ENCODE measurements at places on chromosomes 1 and 21.

GRCh38 chr1:119573886-119574285 is 66.9 kb downstream of the HSD3B1 start:
- no peak for DNase-seq

- DNase-seq: no peak
Measured at GRCh38 chr1:7013833-7014639, 228.8 kb downstream of the CAMTA1 start.

GRCh38 chr1:36881541-36881940 is 152.8 kb downstream of the GRIK3 start:
- no peak for DNase-seq

GRCh38 chr21:44534688-44535087 is 5.3 kb downstream of the KRTAP10-1 start:
- no peak for DNase-seq

DNA sequence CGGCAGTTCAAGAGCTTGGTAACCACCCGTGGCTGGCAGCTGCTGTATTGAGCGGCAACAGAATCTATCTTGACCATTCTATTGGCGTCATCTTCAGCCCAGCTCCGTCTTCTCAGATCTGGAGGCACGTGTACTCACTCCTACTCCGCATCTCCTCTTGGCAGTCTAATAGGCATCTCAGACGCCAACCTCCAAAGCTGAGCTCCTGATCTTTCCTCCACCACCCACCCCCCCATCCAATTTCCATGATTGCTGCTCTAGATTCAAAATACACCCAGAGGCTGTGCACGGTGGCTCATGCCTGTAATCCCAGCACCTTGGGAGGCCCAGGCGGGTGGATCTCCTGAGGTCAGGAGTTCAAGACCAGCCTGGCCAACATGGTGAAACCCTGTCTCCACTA is 84.6 kb upstream of the CASZ1 start:
- no peak for DNase-seq

DNA sequence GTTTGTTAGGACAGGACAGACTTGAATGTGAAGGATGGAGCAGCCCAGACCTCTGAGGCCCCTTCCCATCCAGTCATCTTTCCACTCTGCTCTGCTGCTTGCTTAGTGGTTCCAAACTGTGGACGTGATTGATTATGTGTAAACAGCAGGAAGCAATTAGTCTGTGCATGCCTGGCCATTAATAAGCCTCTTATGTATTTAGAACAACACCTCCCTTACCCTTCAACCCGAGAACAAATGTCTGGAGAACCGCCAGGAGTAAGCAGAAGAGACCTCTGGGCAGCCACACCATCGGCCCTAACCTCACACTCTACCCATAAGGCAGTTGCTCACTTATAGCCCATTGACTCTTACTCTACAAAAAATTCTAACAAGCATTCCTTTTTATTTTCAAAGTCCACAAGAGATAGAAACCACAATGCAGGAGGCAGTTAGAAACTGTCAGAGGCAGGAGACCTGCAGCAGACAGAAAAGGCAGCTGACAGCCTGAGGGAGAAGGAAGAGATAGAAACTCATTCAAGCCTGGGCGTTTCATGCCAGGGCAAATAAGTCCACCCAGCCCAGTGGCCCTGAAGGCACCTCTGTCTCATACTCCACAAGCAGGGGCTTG is 5.8 kb upstream of the EPHA8 start:
- DNase-seq: no peak

DNA sequence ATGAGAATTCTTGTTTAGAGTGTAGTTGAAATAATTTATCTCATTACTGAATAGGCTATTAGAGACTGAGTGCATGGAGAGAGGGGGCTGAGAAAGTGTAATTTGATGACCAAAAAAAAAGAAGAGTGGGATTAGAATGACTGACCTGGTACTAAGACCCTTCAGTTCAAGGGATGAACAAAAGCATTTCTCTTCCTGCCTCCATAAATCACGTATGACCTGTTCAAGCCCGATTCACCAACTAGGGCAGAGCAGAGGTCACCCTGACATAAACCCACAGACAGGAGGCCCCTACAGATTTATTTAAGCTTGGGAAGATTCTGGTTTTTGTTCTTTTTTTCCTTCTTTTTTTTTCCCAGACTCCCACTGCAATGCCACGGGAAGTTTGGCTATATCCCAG is 123.7 kb upstream of the COP1 start:
- no peak for DNase-seq

DNA sequence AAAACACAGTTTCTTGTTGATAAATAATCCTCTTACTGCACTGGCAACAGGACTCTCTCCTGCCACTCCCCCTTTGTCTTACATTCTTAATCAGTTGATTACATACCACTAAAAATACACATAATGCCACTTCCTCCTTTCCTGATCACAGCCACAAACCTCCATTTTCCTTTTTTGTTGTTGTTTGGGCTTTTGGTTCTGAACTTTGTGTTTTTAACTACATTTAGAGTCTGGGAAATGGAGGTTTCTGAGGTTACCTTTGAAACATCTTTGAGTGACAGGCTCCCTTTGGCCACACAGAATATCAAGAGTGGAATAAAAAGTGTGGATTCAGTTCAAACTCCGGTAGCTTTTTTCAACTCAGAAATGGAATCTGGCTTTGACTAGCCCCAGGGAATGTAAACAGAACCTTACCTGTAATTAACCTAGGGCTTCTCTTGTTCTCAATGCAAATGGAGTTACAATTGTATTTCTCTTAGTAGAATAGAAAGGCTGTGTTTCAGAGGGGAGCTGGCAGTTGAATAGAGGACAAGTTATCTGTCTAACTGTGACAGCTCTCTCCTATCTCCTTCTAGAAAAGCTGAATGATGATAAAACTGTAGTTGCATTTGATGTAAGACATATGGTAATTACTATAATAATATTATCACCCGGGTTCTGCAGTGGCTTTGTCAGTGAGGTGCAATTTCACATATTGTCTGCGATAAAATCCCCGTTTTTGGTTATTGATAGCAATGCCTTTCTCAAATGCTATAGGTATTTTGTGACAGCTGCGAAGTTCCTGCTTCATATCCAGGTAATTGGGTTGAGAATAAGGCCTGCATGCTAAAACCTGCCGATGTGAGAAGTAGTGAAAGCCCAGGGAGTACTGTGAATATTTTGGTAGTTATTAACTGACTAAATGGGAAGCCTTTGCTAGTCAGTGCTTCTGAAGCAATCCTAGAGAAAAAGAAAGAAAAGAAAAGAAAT is 66.9 kb downstream of the ST6GALNAC5 start:
- DNase-seq: no peak

DNA sequence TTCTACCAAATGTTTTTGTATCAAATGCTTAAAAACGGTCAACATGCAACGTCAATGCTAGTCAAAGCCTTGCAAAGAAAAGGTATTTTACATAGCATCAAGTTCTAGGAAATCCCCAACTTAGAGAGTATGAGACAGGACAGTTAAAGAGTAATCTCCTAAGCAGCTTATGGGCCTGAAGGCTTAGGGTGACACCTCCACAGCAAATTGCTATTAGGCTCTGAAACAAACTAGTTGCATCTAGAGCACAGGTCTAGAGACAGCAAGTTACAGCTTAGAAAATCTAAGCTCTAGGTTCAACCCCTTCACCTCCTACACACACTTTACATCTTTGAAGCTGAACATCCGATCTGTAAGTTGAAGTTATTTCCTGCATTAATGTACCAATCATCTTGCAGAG is 13.7 kb downstream of the PABPC4 start:
- no peak for DNase-seq

GRCh38 chr1:24317081-24317480 is 2.1 kb upstream of the GRHL3 start:
- no peak for DNase-seq
